NCI-H2107 (cell line): ENCODE measurements at places on chromosomes 3 and 15.
A peak's percentile ranks its signal among the peaks of the same experiment; 100 is the strongest.

DNA sequence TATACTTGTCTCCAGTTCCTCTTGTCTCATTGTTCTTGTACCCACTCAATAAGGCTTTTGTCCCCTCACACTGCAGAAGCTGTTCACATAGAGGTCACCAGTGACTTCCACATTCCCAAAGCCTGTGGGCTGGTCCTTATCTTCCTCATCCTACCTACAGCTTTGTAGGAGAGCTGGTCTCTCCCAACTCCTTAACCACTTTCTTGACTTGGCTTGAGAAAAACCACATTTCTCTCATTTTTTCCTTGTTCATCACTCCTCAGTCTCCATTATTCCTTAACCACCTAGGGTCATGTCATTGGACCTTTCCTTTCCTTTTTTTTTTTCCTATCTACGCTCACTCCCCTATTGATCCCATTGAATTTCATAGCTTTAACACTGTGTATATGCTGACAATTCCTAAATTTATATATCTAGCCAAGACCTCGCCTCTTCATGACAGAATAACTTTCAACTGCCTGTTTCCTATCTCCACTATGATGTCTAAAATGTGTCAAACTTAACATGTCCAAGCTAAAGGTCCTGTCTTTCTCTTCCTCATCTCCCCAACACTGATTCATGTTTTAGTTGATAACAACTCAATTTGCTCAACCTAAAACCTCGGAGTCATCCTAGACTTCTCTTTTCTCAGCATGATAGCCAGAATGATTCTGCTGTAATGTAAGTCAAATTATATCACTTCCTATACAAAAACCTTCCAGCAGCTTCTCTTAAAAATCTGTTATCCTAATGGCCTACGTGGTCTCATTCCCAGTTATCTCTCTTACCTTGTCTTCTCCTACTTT is 49.5 kb downstream of the CEP63 start:
- DNase-seq: no peak

DNA sequence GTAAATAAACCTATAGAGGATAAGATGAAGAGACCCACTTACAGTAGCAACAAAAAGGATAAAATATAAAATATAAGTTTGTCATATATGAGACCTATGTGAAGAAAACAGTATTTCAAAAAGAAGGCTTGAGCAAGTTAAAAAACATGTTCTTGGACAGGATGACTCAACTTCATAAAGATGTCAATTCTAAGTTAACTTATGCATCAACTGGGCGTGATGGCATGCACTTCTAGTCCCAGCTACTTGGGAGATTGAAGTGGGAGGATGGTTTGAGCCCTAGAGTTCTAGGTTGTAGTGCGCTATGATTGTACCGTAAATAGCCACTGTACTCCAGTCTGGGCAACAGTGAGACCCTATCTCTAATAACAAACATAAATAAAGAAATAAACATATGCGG is 59.7 kb downstream of the PDCD6IP start:
- no peak for DNase-seq

- DNase-seq: no peak
Measured at GRCh38 chr3:101072300-101072699, 79.1 kb upstream of the ABI3BP start.

- DNase-seq: no peak
Measured at GRCh38 chr15:44153352-44153751, 41.7 kb downstream of the FRMD5 start.

- DNase-seq: no peak
Measured at GRCh38 chr15:99328106-99329072, 77.1 kb downstream of the LRRC28 start.

DNA sequence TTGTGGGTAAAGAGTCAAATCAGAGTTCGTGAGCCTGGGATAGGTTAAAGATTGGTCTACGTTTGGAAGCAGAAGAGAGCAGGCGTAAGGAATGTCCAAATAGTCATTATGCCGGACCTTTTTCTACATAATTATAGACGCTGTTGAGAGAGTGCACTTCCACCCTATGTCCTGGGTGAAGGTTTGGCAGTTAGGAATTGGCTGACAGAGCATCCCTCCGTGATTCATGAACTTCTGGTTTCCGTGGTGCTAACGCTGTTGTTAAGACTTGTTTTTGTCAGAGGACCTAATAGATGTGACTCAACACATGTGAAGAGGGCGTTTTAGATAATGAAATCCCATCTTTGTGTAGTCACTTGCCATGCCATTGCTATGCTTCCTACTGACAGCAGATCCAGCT is 1.1 kb downstream of the EAF1 start:
- no peak for DNase-seq

- DNase-seq: no peak
Measured at GRCh38 chr3:58693940-58694850, 27.6 kb upstream of the FAM3D start.

GRCh38 chr3:76646921-76647562 is 392.9 kb upstream of the ROBO2 start:
- no peak for DNase-seq

GRCh38 chr3:17945018-17945798 is 202.8 kb upstream of the TBC1D5 start:
- DNase-seq: no peak

DNA sequence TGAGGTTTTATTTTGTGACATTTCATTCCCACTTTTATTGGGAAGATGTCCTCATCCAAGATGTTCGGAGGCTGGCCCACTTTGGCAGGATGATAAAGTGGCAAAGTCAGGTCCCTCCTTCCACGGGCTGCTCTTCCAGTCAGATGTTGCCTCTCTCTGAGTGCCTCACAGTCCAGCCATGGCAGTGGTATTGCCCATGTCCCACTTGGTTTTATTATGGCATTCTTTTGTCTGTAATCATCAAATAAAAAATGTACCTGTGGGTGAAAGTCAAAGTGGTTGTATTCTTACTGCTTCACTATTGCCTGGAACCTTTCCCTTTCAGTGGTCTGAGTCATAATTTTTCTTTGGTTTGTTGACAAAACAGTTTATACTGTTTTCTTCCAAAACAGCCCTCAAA is 20.2 kb downstream of the ARNT2 start:
- DNase-seq: no peak

DNA sequence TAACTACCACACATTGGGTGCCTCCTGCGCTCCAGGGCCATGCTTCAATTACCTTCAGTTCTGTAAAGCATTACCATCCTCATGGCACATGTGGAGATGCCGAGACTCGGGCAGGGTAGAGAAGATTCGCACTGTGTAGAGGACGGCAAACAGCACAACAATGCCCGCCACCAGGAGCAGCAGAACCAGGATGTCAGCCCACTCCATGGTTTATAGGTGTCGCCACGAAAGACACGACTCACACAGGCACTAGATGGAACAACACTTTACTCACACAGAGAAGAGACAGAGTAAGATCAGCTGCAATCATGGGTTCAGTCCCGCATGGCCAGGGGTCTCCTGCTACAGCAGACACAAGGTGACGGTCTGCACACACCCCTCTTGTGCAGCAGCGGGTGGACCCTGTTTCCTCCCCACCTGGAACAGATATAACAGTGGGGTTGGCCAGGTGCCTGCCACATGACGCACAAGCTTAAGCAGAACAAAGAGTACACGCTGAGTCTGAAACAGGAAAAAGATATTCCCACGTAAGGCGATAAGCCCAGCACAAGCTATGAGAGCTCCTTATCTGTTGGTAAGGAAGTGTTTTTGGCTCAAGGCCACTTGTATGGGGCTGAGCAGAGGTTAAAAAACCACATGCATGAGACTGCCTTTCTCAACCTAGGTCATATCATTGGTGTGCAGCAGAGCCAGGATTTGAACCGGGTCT is 2.5 kb upstream of the TBC1D21 start:
- no peak for DNase-seq

DNA sequence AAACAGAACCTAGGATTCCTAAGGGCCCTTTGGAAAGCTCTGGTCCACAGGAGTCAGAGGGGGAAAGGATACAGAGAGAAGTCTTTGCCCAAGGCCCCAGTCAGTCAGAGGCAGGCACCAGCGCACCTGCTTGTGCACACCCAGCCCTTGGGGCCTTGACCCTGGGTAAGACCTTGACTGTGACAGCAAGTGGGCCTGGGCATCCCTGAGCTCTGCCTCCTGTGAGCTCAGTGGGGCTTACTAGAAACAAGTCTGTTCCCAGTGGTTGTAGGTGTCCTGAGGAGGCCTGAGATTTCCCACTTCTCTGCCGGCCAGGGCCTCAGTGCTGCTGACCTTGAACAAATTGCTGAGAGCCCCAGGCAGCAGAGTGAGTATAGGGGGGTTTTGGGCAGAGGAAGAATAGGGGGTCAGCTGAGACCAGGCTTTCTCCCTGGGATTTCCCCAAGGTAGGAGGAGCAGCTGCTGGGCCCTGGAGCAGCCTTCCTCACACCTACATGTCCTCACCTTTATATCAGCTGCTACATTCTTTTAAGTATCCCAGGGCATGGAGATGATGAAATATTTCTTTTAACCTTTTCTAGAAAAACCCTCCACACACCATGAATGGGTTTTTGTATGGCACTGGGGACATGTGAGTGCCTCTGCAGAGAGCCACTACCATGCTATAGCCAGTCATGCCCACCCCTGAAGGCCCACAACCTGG is 9.7 kb upstream of the DAG1 start:
- DNase-seq: no peak

DNA sequence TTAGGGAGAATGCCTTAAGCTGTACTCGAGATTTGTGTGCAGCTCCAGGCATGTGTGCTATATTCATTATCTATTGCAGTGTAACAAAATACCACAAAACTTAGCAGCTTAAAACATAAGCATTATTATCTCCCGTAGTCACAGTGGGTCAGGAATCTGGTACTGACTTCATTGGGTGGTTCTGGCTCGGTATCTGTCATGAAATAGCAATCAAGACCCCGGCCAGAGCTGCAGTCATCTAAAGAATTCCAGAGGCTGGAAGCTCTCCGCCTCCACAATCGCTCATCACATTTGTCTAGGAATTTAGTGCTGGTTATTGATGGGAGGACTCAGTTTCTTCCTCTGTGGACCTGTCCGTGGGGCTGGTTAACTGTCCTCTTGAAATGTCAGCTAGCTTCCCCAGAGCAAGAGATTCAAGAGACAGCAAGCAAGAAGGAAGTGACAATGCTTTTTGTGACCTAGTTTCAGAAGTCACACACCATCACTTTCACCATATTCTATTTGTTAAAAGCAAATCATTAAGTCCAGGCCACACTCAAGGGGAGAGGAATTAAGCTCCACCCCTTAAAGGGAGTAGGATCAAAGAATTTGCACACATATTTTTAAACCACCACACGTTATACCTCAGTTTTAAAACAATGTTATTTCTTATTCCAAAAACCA is 76.1 kb downstream of the TOP2B start:
- no peak for DNase-seq

- no peak for DNase-seq
Measured at GRCh38 chr15:79903144-79903543, 6.3 kb upstream of the MTHFS start.

- DNase-seq: no peak
Measured at GRCh38 chr15:50116477-50116876, 2.6 kb downstream of the ATP8B4 start.

GRCh38 chr15:84081391-84082168 is 154.0 kb upstream of the GOLGA6L4 start:
- DNase-seq: no peak

GRCh38 chr3:13745636-13746035 is 134.2 kb downstream of the WNT7A start:
- DNase-seq: no peak

DNA sequence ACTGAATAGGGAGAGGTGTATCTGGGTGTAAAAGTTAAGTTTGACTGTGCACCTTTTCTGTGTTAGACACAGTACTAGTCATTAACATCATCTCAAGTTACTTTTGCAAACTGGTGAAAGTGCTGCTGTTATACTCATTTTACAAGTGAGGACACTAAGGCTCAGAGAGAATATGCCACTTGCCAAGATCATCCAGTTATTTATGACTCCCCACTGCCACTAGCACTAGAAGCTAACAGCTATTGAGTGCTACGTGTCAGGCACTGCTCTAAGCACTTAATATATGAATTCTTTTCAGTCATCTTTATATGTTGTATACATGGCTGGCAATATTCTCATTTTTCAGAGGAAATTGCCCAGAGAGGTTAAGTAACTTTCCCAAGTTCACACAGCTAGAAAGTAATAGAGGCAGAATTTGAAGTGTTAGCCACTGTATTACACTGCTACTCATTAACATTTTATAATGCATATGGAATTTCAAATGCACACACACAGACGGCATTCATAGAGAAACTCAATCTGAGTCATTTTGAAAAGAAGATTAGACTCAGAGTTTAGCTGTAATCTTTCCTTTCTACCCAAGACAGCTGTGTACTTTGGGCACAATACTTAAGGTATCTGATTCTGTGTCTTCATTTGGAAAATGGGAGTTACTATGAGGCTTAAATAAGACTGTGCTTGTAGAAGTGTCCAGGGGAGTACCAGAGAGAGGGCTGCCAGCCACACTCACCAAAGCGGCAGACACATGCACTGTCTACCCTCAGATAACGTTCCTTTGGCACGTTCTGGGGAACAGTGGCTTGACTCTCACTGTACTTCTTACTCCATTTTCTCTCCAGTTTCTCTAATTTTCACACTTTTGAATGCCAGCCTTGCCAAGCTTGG is 1.3 kb upstream of the MASP1 start:
- no peak for DNase-seq

DNA sequence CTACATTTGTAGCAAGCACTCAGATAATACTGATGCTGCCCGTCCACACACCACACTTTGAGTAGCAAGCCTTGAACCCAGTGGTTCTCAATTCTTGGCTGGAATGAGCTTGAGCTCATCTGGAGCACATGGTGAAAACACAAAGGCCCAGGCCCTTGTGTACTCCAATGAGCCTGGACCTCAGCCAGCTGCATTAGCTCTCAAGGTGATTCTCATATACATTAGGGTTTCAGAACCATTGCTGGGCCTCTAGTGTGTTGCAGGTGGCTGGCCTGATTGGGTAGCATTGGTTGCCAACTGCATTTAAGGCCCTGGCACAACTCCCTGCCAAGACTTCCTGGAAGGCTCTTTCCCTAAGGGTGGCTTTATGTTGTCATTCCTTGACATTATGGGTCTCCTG is 23.4 kb upstream of the ZFAND6 start:
- peak; percentile 25 for DNase-seq
